ENCODE measurements at places on chromosomes 2 and 18.

DNA sequence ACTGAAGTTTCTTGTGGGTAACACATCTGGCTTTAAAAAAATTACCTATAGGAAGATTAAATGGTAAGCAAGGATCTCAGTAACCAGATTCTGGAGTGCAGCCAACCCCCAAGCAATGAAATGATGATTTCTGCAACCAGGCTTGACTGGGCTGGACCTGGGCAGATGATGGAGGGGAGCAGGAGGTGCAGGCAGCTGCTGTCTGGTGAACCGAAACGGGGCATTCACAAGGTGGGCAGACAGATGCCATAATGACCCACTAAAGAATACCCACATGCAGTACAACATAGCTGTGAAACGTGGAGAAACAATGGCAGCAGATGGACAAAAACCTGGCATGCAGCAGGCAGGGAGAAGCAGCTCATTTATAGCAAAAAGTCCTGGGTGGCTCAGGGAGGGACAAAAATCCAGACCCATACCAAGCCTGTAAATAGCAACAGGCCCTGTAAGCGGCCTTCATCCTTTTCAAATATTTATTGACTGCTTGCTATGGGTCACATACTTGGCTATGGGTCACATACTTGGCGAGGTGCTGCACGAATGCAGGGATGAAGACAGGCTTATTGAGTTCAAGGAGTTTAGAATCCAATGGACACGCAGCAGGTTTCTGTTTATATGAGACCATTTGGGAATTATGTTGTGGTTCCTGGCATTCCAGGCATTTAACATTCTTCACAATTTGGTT, 244.7 kb downstream of the HRH4 start:
- peak; percentile 61 for DNase-seq

DNA sequence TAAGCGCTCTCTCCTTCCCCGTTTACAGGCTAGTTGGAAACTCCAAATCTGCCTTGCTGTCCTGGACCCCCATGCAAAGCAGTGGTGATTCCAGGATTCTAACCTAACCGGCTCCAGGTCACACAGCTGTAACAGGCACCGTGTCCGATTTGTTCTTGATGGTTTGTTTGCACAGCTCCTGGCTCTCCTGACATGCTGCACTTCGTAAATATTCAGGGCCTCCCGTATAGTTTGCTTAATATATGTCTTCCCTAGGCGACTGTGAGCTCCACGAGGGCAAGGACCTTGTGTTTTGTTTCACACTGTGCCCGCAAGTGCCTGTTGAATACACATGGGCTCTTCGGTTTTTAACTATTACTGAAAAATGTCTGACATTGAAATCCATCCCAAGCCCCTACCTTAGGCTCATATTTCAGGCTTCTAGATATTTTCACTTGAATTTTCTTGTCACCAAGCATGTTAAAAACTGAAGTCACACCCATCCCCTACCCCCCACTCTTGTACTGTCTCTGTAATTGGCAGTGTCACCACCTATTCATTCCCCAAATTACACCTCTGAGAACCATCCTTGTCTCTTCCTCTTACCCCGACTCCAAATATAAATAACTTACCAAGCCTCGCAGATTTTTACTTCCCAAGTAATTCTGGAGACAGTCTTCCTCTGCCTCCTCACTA, 1.0 kb upstream of the PUM2 start:
- DNase-seq: no peak

- no peak for DNase-seq
These were observed 134.7 kb upstream of the EPAS1 start for GRCh38 chr2:46162329-46163097.

GRCh38 chr2:69567157-69567908, 76.2 kb downstream of the AAK1 start:
- peak; percentile 48 for DNase-seq

DNA sequence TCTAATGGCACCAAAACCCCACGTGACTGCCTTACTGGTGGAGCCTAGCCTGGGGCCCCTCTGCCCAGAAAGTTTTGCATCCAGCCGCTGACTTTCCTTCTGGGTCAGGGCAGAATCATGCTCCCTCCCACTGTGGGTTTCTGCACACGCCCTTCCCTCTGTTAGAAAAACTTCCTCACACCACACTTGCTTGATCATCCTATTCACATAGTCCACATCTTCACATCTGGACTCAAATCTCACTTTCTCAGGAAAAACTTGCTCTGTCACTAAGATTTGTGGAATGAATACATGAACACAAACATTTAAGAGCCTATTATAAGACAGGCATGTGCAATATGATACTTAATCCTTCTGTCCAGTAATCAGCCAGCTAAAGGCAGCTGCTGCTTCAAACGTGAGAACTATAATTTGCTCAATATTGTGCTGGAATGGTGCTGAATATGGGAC, 274.7 kb downstream of the RND3 start:
- peak; percentile 36 for DNase-seq

DNA sequence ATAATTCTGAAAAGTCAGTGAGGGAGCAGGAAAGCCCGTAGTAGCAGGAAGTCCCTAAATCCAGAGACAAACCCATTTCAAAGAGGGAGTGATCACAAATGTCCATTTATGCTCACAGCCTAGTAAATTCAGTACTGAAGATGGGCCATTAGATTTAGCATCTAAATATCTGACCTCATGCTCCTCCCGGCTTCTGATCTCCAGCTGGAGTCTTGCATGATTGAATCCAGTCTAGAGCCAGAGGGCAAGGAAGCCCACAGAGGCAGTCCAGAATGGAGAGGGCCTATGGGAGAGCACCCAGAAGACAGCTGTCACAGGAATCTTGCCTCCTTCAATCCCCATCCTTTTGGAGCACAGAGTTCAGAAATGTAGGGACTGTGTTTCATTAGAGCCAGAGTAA, 16.0 kb upstream of the ST8SIA3 start:
- no peak for DNase-seq

GRCh38 chr2:214699236-214699635, 110.2 kb downstream of the BARD1 start:
- no peak for DNase-seq

GRCh38 chr2:239398521-239398921, 2.3 kb downstream of the HDAC4 start:
- no peak for DNase-seq

GRCh38 chr18:49021433-49022129, 70.8 kb upstream of the SMAD7 start:
- no peak for DNase-seq

- no peak for DNase-seq
These were observed 460.8 kb downstream of the IRS1 start for GRCh38 chr2:226338825-226339224.

GRCh38 chr18:58373481-58373880, 255.4 kb downstream of the ALPK2 start:
- DNase-seq: no peak

DNA sequence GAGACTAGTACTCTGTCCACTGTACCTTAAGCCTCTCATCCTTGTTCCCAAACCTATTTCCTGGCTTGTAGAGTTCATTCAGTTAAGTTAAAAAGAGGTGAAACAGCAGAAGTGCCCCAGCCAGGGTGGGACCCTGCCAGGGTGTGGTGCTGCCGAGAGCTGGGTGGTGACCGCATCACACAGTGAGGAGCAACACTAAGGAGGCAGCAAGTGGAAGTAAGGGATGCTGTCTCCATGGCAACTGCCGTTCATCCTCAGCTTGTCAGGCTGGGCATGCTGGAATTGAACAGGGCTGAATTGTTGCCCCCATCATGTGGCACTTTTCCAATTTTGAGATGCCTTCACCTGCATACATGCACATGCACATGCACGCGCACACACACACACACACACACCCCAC, 77.0 kb downstream of the VSNL1 start:
- DNase-seq: no peak

- DNase-seq: no peak
These were observed 3.5 kb downstream of the CWC22 start for GRCh38 chr2:180003559-180003958.

DNA sequence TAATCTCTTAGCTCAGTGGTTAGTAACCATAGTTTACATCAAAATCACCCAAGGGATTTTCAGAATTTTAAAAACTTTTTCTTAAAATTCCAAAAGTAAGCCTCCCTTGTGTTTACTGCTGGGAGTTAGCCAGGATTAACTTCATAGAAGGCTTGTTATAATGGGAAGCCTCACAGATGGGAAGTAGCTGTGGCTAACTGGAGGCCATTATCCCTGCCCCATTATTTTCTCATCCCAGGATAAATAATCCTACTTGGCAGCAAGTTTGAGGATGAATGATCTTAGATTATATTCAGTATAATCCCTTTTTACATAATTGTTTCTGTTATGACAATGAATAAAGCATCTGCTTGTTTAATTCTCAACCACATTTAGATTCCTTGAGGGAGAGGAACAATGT, 25.5 kb downstream of the PLEK start:
- DNase-seq: no peak

- no peak for DNase-seq
These were observed 20.1 kb upstream of the NEB start for GRCh38 chr2:151754253-151754897.

DNA sequence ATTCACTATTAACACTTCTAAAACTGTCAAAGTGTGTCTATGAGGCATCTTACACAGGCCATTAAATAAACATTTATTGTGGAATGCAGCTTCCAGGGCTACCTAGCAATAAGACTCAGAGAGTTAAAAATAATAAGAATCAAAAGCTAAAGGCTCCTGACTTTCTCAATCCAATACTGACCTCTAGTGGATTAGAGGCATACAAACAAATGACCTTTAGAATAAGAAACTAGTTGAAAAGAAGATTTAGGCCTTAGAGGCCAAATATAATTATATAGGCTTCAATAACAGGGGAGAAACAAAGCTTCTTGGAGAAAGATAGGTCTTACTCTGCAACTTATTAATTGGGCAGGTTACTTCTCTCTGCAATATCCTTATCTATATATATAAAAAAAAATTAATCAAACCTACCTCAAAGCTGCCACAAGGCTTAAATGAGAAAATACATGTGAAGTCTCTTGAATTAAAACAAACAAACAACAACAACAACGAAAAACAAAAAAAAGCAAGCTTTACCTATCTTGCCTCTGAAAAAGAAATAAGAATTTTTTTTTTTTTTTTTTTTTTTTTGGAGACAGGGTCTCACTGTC, 246.1 kb downstream of the EXOC6B start:
- peak; percentile 29 for DNase-seq
